HS-5 (cell line): ENCODE measurements at places on chromosomes 6 and 20.

DNA sequence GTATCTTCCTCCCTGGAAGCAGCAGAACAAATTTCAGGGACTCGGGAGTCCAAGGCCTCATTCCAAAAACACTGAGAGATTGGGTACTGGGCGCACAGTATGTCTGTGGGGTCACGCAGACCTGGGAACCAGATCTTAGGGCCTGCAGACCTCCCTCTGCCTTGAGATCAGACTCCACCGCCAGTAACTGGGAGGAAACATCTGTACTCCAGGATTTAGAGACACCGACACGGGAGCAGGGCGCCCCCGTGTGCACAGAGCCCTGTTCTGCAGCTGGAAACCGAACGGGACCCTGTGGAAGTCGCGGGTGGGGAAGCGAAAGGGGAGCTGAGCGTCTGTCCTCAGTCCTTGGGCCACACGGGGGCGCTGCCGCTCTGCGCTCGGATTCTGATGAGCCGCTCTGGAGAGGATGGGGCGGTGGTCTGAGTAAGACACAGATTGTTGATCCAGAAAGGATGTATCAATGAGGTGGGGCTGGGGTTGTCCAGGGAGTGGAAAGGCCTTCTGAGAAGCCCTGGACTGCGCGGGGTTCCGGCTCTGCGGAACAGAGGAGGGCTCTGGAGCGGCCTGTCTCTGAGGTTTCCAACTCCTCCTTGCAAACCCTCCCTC lies 35.7 kb upstream of the HLA-E start:
- DNase-seq: no peak

DNA sequence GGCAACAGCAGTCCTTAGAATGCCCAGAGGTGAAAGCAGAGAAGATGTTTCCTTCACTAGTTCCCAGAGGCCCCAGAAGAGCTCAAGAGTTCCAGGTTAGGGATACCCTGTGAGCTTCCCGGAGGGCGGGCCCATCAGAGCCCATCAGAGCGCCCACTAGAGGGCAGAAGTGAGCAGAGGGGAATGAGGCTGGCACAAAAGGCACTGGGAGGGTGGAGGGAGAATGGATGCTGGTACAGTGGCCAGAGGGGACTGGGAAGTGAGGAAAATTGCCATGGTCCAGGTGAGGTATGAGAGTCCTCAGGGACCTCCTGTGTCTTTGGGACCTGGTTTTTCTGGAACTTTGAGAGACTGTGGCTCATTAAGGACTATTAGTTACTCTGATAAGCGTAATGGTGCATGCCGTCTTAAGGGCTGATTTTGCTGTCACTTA lies 57.3 kb downstream of the LINC00237 start:
- DNase-seq: no peak

DNA sequence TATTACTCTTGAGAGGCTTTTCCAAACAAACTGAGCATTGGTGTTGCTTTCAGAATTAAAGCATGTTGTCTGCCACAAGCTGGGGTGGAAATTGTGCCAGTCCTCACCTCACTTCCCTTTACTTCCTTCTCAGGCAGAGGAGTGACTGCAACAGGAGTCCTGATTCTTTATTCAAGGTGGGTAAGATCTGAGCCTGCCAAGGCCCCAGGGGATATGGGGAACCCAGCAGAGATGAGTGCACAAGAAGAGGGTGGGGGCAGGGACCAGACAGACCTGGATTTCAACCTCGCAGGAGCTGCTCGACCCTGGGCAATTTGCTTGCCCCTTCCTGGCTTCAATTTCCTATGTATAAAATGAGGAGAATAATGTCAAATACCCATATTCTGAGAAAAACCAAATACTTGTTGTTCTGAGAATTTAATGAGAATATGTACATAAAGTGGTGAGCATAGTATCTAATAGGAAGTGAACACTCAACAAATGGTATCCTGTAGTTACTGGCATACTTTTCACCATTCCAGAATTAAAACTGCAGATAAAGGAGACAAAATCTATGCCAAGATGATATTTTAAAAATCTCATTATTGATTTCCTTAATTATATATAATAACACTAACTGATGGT lies 17.8 kb downstream of the MAN1A1 start:
- no peak for DNase-seq

GRCh38 chr20:5703681-5704101 lies 46.5 kb upstream of the SHLD1 start:
- no peak for DNase-seq

DNA sequence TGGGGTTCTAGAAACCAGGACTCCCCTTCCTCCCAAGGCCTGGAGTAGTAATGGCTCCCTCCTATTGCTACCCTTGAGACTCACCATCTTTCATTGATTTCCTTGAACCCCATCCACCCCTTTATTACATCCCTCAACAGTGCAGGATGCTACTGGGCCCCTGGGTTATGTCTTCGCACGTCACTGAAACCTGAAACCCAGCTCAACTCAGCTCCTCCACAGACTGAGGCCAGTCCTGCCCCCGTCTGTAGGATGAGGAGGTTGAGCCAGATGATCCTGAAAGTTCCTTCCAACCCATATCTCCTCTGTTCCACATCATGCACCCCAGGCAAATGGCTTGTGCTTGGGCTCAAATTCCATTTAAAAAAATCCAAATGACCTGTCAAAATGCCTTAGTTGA lies 21.4 kb downstream of the CPNE5 start:
- no peak for DNase-seq
